NCI-H187 (cell line): ENCODE measurements at places on chromosomes 13 and 19.

GRCh38 chr13:29411481-29411880 is 184.0 kb downstream of the SLC7A1 start:
- DNase-seq: no peak

GRCh38 chr13:24450530-24450929 is 62.0 kb downstream of the PARP4 start:
- DNase-seq: no peak

GRCh38 chr13:50451609-50452008 is 391.9 kb downstream of the DLEU7 start:
- no peak for DNase-seq

GRCh38 chr19:13051557-13052165 is 51.0 kb downstream of the LYL1 start:
- DNase-seq: peak; percentile 49

DNA sequence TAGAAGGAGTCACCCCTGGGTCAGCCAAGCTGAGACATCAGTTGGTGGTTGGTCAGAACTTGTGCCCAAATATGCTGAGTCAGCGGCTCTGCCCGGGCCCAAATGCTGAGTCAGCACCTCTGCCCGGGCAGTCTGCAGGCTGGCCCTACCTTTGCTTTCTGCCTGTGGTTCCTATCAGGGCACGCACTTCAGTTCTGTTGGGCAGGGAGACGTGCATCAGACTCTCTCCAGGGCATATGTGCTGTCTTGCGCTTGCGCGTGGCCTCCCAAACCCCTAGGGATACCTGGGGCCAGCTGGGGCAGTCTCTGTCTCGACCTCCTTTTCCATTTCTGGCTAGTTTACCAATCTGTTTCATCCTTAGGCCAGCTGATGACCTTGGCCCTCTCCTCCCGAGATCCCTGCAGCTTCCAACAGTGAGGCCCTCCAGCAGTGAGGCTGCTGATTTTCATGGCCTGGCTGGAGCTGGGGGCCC is 24.4 kb upstream of the LDLR start:
- DNase-seq: no peak

DNA sequence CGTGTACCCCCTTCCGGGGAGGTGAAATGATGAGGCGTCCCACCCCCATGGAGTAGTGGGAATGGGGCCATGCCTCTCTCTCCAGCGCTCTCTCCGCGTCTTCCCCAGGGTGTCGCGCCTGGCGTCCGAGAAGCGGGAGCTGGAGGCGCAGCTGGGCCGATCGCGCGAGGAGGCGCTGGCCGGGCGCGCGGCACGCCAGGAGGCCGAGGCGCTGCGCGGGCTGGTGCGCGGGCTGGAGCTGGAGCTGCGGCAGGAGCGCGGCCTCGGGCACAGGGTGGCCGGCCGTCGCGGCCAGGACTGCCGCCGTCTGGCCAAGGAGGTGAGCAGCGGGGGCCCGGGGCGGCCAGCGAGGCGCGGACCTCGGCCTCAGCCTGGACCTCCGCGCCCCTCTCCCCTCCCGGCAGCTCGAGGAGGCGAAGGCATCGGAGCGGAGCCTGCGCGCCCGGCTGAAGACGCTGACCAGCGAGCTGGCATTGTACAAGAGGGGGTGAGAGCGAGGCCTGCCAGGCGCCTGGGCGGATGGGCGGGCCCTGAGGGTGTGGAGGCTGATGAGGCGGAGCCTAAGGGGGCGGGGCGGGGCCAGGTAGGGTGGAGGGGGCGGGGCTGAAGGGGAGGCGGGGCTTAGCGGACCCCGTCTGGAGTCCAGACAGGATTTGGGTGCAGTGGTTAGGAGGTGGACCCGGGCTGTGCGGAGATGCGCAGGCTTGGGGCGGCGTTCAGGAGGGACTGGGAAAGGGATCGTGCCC is 7.7 kb downstream of the PGLYRP1 start:
- peak; percentile 87 for DNase-seq

GRCh38 chr19:15430526-15431120 is 11.8 kb upstream of the AKAP8L start:
- no peak for DNase-seq

DNA sequence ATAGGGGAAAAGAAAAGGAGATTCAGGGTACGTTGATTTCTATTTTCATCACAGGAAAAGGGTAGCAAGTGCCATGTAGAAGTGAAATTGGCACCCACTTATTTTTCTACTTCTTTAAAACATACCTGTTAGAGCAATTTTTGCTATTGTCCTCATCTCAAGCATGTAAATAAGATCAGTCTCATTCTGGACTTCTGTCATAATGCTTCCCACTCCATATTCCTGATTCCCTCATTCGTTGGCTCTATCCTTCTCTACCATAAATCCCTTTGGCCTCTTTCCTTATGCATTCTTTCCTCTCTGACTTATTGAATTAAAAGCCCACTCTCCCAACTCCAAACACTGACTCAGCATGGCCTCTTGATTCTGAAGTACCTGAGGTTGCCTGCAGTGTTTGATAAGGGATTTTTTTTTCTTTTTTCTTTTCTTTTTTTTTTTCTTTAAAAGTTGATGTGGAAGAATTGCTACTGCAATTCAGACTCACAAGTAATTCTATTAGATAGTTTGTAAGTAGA is 465.7 kb downstream of the SLITRK6 start:
- DNase-seq: no peak

GRCh38 chr19:41543582-41543981 is 32.4 kb upstream of the CEACAM21 start:
- DNase-seq: no peak

DNA sequence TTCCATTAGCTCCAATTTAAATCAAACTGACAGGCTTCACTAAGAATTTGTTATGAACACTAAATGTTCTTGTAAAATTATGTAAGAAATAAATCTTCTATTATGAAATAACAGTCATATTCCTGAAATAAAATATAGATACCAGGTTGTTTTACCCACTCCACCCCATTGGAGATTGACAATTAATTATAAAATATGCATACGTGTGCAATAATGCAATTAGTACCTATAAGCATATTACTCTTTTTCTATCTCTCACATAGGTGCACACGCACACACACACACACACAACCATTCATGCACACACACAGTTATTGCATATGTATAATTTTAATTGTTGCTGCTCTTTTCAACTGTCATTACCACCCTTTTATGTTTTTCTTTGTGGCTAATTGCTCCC is 395.7 kb downstream of the SLITRK5 start:
- no peak for DNase-seq

DNA sequence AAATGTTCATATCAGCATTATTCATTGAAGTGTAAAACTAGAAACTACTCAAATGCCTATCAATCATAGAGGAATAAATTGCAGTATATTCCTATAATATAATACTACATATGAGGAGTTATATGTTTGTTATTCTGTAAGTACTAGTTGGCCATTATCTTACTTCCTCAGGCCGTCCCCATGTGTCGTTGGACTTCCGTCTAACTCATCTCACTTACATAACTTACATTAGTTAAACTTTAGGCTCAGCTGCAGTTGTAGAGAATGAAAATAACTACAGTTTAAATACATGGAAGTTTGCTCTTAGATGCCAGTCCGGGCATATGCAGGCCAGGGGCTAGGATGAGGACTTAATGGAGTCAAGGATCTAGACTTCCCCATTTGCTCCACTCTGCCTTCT is 8.6 kb upstream of the EPSTI1 start:
- DNase-seq: no peak

- no peak for DNase-seq
Observed at GRCh38 chr19:4134351-4134750, 10.4 kb upstream of the MAP2K2 start.

DNA sequence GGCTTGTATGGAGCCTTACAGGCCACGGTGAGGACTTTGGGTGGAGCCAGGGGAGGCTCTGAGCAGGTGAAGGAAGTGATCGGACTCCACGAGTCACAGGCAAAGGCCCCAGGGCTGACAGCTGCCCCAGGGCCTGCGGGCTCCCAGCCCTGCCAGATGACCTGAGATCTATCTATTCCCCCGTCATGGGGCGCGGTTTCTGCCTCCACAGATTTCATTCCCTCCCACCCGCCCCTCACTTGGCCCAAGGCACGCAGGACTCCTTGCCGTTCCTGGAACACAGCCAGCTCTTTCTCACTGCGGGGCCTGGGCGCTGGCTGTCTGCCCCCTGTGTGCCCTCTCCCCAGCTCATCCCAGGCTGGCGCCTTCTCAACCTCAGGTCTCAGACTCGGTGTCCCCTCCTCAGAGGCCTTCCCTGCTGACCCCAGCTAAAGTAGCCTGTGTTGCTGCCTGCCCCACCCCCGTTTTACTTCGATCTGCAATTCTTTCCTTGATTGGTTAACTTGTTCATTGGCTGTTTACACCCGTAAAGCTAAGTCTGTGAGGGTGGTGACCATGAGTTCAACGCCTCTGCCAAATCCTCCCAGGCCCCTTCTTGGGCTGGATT is 13.9 kb upstream of the PAK4 start:
- no peak for DNase-seq

- no peak for DNase-seq
Observed at GRCh38 chr19:17394891-17395415, 957 bp upstream of the CCDC194 start.

GRCh38 chr13:99981735-99982035 is at the start of gene ZIC2:
Gene ZIC2 (plus strand): TSS chr13:99981784. CDS start chr13:99982065, 281 bp downstream.
- no peak for DNase-seq

DNA sequence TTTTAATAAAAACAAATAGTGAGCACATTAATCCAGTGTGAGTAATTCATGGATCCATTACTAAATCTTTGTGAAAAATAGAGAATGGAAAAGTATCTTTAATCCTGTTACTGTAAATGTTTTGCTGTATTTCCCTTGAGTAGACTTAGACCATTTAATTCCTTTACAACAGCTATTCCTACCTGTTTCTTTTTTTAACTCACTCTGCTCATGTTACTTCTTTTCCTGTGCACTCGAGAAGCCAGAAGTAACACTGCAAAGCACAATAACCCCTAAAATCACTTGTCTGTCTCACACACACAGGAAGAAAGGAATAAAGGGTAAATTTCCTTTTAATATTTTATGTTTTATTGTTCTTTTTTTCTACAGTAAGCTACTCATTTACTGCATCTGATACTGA is 244.3 kb downstream of the SHISA2 start:
- no peak for DNase-seq

- no peak for DNase-seq
Observed at GRCh38 chr19:39401070-39401548, 5.5 kb upstream of the ZFP36 start.

DNA sequence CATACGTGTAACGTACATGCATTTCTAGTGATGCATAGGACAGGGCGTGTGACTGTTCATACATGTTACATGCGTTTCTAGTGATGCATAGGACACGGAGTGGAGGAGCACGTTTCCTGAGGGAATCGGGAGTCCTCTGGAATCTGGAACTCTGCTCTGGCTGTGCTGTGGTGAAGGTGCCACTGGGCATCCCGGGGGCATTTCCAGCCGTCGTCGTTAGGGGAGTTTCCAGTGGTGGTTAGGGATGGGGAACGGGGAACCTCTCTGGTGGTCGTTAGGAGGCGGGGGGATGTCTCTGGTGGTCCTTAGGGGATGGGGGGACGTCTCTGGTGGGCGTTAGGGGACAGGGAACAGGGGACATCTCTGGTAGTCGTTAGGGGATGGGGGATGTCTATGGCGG is 209.6 kb upstream of the SOX1 start:
- no peak for DNase-seq
